Right lobe of liver (tissue), 6 donors: ENCODE measurements at places on chromosomes 13 and 19.
A peak's percentile ranks its signal among the peaks of the same experiment; 100 is the strongest.

DNA sequence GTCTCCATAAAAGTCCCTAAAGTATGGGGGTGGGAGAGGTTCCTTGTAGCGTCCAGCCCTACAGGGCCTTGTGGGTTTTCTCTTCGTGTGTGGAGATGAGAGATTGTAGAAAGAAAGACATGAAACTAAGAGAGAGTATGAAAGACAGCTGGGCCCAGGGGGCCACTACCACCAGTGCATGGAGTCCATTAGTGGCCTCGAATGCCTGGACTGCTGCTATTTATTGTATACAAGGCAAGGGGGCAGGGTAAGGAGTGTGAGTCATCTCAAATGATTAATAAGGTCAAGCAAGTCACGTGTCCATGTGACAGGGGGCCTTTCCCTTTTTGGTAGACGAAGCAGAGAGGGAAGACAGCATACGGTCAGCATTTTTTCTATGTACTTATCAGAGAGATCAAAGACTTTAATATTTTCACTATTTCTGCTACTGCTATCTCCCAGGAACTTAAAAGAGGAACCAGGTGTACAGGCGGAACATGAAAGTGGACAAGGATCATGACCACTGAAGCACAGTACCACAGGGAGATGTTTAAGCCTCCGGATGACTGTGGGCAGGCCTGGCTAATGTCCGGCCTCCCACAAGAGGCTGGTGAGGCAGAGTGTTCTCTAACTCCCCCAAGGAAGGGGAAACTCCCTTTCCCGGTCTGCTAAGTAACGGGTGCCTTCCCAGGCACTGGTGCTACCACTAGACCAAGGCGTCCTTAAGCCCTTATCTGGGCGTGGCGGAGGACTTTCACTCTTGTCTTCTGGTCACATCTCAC, 25.5 kb downstream of the FGF21 start:
- peak overlapping the region; percentile 65 for H3K27ac ChIP-seq
- no peak for DNase-seq
- no peaks in the 10 kb centered on the region for H3K27me3 ChIP-seq
- no peak overlapping the region for H3K4me3 ChIP-seq

DNA sequence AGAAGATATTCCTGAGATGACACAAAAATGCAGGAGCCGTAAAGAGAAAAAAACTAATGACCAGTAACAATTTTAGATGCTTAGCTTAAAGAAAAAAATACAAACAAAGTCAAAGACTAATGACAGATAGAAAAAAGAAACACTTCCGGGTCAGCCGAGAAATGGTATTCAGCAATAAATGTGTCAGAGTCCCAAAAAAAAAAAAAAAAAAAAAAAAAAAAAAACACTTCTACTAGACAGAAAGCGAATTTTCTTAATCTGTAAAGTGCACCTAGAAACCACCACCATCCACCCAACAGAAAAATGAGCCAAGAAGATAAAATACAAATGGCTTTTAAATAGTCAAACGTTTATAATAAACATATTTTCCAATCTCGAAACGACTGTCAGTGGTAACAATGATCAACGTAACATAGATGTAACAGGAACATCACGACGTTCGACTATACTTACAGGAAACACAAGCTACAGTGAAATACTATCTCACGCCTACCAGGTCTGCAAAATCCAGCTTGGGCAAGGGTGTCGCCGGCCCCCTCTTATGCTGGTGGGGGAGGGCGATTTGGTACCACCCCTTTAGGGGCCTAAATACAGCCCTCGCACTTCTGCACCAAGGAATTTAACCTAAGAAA, 10.6 kb downstream of the ABHD17A start:
- H3K4me3 ChIP-seq, result peak overlapping the region; percentile 99
- peaks cover 53% of the 10 kb centered on the region for H3K4me1 ChIP-seq
- DNase-seq, result no peak
- H3K27ac ChIP-seq, result peak overlapping the region; percentile 92
- H3K27me3 ChIP-seq, result no peaks in the 10 kb centered on the region

GRCh38 chr19:13881692-13882418, 4.9 kb downstream of the NANOS3 start:
- H3K4me3 ChIP-seq, result no peak overlapping the region
- H3K27ac ChIP-seq, result no peak overlapping the region
- no peaks in the 10 kb centered on the region for H3K27me3 ChIP-seq
- H3K4me1 ChIP-seq, result peaks cover 5% of the 10 kb centered on the region
- peak; percentile 55 for DNase-seq

- H3K27me3 ChIP-seq, result no peaks in the 10 kb centered on the region
- no peak for DNase-seq
- H3K27ac ChIP-seq, result no peak overlapping the region
- no peaks in the 10 kb centered on the region for H3K4me1 ChIP-seq
Measured at GRCh38 chr13:38341149-38341692, 8.4 kb upstream of the UFM1 start.
